ENCODE measurements at places on chromosomes 1 and 21. TPM values are rescaled to one million over a fixed set of nuclear protein-coding genes. Genes with fewer than 3 reads are reported as not detected.

GRCh38 chr1:164648636-164649035, 89.7 kb downstream of the PBX1 start:
- no peak overlapping the region for H3K27ac ChIP-seq
- H3K36me3 ChIP-seq = no peaks in the 10 kb centered on the region
- H3K27me3 ChIP-seq = peaks cover 10% of the 10 kb centered on the region
- H3K4me3 ChIP-seq = no peak overlapping the region

- H3K4me1 ChIP-seq = no peaks in the 10 kb centered on the region
- no peak overlapping the region for H3K27ac ChIP-seq
- no peaks in the 10 kb centered on the region for H3K27me3 ChIP-seq
- no peak for DNase-seq
- no peaks in the 10 kb centered on the region for H3K36me3 ChIP-seq
- H3K4me3 ChIP-seq = no peak overlapping the region
Measured at GRCh38 chr1:244381878-244382565, 69.7 kb downstream of the ADSS2 start.

DNA sequence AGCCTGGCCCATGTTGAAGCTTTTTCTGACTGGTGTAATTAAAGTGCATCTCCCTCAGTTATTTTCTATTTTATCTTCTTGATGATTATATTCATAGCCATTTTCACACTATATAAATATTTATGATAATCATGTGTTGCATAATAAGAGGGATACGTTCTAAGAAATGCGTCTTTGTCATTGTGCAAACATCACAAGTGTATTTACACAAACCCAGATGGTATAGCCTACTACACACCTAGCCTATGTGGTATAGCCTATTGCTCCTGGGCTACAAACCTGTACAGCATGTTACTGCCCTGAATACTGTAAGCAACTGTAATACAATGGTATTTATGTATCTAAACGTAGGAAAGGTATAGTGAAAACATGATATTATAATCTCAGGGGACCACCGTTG, 88.1 kb downstream of the BACH1 start:
- no peak overlapping the region for H3K27ac ChIP-seq
- no peak overlapping the region for H3K4me3 ChIP-seq
- H3K4me1 ChIP-seq = no peaks in the 10 kb centered on the region
- no peak for DNase-seq
- no peaks in the 10 kb centered on the region for H3K36me3 ChIP-seq

- H3K4me3 ChIP-seq = no peak overlapping the region
- H3K4me1 ChIP-seq = no peaks in the 10 kb centered on the region
- no peak for DNase-seq
- no peaks in the 10 kb centered on the region for H3K36me3 ChIP-seq
- no peaks in the 10 kb centered on the region for H3K27me3 ChIP-seq
Measured at GRCh38 chr1:42797979-42798378, 13.2 kb downstream of the TMEM269 start.

- DNase-seq = no peak
- H3K4me3 ChIP-seq = no peak overlapping the region
- no peak overlapping the region for H3K27ac ChIP-seq
- H3K4me1 ChIP-seq = no peaks in the 10 kb centered on the region
Measured at GRCh38 chr1:116122955-116123757, 12.0 kb downstream of the MAB21L3 start.

DNA sequence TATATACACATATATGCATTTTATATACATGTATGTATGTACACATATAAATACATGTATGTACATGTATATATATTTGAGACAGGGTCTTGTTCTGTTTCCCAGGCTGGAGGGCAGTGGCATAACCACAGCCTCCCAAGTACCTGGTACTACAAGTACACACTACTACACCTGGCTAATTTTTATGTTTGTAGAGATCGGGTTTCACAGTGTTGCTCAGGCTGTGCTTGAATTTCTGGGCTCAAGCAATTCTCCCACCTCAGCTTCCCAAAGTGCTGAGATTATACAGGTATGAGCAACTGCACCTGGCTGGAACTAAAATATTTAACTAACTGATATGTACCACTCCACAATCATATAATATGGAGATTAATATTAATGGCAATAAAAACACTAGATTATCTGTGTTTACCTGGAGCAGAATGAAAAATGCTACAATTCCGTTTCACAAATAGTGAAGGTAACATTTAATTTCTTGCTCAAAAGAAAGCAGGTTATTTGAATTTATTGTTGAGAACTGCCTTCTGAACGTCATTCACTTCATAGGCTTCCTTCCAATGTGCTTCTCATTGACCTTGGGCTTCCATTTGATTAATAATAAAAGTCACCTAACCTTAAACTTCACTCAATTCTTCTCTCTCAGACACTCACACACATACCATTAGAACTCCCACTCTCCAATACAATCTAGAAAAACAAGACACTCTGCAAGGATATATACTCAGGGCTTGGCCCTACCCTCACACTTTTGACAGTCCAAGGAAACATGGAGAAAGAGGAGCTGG, 57.0 kb downstream of the PTGER3 start:
- no peak for DNase-seq
- H3K4me1 ChIP-seq = no peaks in the 10 kb centered on the region
- no peaks in the 10 kb centered on the region for H3K36me3 ChIP-seq
- no peaks in the 10 kb centered on the region for H3K27me3 ChIP-seq

DNA sequence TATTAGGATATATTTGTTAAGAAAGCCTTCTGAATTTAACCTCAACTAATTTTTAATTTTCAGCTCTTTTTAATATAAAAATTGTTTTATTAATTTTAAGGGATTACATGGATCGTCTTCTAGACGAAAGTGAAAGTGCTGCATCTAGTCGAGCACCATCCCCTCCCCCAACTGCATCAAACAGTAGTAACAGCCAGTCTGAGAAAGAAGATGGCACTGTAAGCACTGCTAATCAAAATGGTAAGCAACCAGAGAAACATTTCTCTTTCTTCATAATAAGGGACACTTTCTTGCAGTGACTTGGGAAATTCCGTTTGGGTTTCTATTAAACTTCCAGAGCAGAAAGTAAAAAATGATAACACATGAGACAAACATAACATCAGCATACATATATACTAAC, 56.9 kb downstream of the MIER1 start:
- no peaks in the 10 kb centered on the region for H3K27me3 ChIP-seq
- H3K4me3 ChIP-seq = no peak overlapping the region
- no peak overlapping the region for H3K27ac ChIP-seq
- H3K36me3 ChIP-seq = peaks cover 23% of the 10 kb centered on the region
- peaks cover 12% of the 10 kb centered on the region for H3K4me1 ChIP-seq

- H3K4me3 ChIP-seq = no peak overlapping the region
- peak overlapping the region; percentile 32 for H3K27ac ChIP-seq
- peaks cover 9% of the 10 kb centered on the region for H3K27me3 ChIP-seq
- no peaks in the 10 kb centered on the region for H3K36me3 ChIP-seq
- no peaks in the 10 kb centered on the region for H3K4me1 ChIP-seq
- no peak for DNase-seq
Measured at GRCh38 chr1:48645883-48646282, 130.8 kb downstream of the BEND5 start.

DNA sequence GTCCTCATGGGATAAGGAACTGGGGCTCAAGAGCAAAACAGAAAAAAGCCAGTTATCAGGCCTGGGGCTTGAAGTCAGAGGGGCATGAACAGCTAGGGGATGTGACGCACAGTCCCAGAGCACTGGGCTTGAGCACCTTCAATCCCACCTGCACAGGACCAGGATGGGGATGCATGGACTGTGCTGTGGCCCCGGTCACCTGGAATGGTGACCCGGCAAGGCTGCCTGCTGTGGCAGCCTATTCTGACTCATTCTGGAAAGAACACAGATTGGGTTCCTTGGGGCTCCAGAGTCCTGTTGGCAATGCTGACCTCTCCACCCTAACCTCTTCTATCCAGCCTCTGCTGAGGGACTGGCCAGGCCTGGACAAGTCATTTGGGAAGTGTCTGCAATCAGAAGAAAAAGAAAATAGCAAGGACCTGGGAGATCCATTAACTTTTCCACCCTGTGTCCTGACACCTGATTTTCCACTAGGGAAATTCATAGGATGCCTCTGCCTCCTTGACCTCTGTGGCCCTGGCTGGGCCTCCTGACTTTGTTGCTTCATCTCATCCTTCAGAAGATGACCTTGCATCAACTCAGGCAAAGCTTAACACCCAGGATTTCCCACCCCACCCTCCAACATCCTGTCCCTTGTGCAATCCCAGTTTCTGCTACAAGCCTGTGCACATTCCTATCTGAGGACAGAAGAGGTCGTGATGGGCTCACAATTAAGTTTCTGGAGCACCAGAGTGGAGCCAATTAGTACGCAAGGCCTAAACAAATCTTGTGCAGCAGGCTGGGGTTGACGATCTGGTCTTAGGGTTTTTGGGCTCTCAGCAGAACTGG, 17.9 kb upstream of the FMOD start:
- no peaks in the 10 kb centered on the region for H3K36me3 ChIP-seq
- H3K4me1 ChIP-seq = peaks cover 6% of the 10 kb centered on the region
- DNase-seq = no peak
- no peak overlapping the region for H3K27ac ChIP-seq
- H3K27me3 ChIP-seq = peaks cover 20% of the 10 kb centered on the region
- no peak overlapping the region for H3K4me3 ChIP-seq

- peak within 1 kb of the TSS; percentile 100 for H3K4me3 ChIP-seq
- H3K4me1 ChIP-seq = peaks cover 52% of the 10 kb centered on the region
- DNase-seq = peak; percentile 93
- no peaks in the 10 kb centered on the region for H3K27me3 ChIP-seq
- H3K27ac ChIP-seq = peak within 1 kb of the TSS; percentile 98
Measured at GRCh38 chr1:165768513-165769394, at the start of gene TMCO1. TSS of gene TMCO1 (minus strand) at chr1:165768868. CDS start at chr1:165768751, 117 bp downstream.

DNA sequence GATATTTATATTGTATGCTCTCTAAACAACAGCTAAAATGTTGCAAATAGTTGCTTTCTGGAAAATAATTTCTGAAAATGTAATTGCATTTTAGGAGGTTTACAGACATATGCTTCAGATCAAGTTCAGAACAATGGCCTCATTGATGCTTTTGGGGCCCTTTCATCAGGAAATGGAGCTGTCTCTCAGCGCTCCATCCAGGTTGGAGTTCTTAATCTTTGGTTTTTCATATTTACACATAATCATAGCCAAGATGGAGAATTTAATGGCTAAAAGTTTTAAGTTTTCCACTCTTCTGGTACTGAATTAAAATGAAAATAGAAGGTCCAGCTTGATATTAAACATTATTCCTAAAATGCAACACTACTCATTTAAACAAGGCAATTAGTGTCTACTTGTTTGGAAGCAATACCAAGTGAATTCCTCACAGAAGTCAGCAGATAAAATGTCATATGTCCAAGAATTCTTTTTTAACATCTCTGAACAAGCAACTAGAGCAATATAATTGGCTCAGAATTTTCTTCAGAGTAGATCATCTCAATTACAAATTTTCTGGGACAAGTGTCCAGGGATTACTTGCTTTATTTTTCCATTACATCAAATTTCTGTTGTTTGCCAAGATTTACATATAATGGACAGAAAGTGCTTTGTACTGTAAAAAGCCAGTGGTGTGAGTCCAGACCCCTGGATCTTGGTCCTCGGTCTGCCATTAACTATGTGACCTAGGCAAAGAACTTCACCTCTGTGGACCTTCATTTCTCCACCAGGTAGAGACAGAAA, 22.6 kb downstream of the CLCA1 start:
- H3K27ac ChIP-seq = no peak overlapping the region
- no peak overlapping the region for H3K4me3 ChIP-seq
- H3K27me3 ChIP-seq = peaks cover 43% of the 10 kb centered on the region
- H3K36me3 ChIP-seq = no peaks in the 10 kb centered on the region

- no peaks in the 10 kb centered on the region for H3K27me3 ChIP-seq
- H3K4me3 ChIP-seq = no peak overlapping the region
- H3K36me3 ChIP-seq = peaks cover 33% of the 10 kb centered on the region
- no peak overlapping the region for H3K27ac ChIP-seq
- H3K4me1 ChIP-seq = peaks cover 7% of the 10 kb centered on the region
Measured at GRCh38 chr21:39197448-39198233, 14.4 kb upstream of the PSMG1 start.

DNA sequence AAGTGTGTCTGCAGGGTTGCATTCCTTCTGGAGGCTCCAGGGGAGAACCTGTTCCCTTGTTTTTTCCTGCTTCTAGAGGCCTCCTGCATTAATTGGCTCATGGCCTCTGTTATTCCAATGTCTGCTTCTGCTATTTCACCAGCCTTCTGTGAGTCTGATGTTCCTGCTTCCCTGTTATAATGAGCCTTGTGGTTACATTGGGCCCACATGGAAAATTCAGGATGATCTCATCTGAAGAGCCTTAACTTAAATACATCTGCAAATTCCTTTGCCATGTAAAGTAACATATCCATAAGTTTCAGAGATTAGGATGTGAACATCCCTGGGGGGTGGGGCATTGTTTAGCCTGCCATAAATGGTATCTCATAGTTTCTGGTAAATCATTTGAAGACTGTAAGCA, 181.1 kb downstream of the RWDD3 start:
- H3K4me1 ChIP-seq = no peaks in the 10 kb centered on the region
- no peak overlapping the region for H3K27ac ChIP-seq
- H3K4me3 ChIP-seq = no peak overlapping the region
- H3K36me3 ChIP-seq = no peaks in the 10 kb centered on the region
- no peak for DNase-seq

DNA sequence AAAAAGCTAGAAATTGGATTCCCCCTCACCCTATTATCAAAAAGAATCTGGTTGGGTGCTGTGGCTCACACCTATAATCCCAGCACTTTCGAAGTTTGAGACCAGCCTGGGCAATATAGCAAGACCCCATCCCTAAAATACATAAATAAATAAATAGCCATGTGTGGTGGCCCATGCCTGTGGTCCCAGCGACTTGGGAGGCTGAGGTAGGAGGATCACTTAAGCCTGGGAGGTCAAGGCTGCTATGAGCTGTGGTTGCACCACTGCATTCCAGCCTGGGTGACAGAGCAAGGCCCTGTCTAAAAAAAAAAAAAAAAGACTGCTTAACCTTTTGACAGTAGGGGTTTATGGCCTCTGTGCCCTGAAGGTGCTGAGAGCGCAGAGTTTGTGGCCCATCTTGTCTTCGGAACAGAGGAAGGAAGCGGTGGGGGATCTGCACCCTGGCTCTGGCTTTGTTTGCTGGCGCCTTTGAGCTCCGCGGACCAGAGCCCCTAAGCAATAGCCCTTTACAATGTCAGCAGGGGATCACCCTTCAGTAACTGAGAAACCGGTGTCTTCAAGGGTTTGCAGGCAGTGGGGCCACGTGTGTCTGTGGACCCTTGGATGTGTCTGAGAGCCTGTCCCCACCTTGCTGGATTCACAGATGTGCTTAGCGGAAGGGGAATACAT, 22.1 kb downstream of the SLC2A7 start:
- no peak overlapping the region for H3K27ac ChIP-seq
- peaks cover 37% of the 10 kb centered on the region for H3K4me1 ChIP-seq
- no peak for DNase-seq
- H3K4me3 ChIP-seq = no peak overlapping the region
- H3K27me3 ChIP-seq = peaks cover 6% of the 10 kb centered on the region

DNA sequence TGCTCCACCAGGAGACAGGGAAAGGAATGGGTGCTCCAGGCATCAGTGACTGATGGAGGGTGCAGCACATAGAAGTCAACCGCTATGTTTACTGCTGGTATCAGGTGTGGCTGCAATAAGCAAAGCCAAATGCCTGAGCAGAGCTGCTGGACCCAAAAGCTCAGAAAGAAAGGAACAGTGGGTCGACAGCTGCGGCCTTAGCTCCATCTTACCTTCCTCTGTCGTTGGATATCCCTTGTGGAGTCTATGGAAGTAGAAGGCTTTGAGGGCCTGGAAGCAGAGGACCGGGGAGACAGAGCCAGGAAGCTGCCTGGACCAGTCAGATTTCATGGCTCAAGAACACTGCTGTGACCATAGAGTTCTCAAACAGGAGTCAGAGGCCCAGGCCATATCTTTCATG, 45.3 kb downstream of the RIMS3 start:
- DNase-seq = no peak
- peaks cover 3% of the 10 kb centered on the region for H3K4me1 ChIP-seq
- H3K27ac ChIP-seq = no peak overlapping the region
- H3K27me3 ChIP-seq = no peaks in the 10 kb centered on the region

Gene BNIPL
- not detected for polyA plus RNA-seq

Gene CFAP74
- polyA plus RNA-seq = not detected

Gene ELAPOR1
- polyA plus RNA-seq = 0.62 TPM

Gene ZNF648
- polyA plus RNA-seq = not detected

Gene OVAAL
- polyA plus RNA-seq = not detected
